ENCODE measurements at places on chromosomes 1 and 21.
A peak's percentile ranks its signal among the peaks of the same experiment; 100 is the strongest.

DNA sequence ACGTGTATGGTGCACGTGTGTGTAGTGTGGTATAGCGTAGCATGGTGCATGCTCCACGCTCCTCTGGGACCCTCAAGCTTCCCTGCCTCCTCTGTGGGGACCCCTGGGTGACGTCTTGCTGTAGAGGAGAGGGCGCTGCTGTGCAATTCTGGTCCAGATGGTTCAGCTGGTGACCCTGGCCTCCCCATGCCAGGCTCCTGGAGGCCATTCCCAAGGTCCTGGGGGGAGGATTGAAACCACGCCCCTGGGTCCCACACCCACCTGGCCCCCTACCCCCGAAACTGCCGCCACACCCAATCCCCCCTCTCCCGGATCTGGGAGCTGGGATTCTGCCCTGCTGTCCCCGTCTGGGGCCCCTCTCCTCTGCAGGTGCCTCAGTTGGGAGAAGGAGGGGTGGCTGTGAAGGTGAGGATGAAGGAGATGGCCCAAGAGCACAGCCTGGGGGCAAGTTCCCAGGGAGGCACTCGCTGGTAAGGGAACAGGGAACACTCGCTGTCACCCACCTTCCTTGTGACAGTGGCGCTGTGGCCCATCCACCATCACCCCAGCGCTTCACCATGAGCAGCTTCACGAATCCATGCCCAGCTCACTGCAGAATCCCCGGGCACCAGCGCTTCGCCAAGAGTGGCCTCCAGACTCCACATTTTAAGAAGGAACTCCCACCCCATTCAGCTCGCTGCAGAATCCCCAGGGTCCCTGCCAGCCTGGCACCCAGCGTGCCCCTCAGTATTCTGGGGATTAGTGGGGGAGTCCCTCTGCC is 38.0 kb downstream of the WDR4 start:
- DNase-seq: no peak

- no peak for DNase-seq
Observed at GRCh38 chr1:30599721-30600120, 123.7 kb downstream of the MATN1 start.

DNA sequence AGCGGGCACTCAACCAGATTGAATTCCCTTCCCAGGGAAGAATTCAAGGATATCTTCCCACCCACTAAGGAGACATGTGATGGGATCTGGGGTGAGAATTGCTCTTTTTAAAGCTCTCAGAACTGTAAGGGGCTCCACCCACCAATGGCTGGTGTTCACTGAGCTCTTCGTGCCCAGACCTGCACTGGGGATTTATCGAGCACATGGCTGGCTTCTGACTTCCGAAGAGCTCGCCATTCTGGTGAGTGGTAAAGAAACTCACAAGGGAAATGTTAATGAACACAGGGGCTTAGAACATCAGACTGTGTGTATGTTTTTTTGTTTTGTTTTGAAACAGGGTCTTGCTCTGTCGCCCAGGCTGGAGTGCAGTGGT is 9.8 kb downstream of the PADI3 start:
- DNase-seq: no peak

DNA sequence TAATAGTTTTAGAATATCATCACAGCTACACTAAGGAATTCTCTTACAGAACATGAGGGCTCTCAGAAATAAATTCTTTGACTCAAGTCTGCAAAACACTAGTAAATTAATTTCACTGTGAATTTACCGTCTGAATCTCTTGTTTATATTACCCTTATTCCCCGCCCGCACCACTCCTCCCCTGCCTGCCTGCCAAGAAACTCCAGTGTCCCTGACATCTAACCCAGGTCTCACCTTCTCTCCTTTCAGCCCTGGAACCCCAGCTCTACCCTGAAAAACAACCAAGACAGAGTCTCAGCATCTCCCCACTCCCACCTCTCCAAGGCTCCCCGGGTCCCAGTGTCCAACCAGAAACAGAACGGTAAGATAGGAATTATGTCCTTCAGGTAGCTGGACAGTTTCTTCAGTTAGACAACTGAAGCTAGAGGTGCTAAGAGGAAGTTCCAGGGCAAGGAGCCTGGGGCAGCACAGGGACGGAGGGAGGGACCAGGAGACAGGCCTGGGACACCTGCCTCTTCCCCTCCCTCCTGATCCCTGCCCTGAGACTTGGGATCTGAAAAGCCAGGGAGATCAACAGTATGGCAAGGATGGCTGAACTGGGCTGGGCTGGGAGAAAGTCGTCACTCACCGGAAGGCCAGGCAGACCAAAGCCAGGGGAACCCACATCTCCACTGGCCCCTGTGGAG is 15.4 kb downstream of the COL16A1 start:
- no peak for DNase-seq

DNA sequence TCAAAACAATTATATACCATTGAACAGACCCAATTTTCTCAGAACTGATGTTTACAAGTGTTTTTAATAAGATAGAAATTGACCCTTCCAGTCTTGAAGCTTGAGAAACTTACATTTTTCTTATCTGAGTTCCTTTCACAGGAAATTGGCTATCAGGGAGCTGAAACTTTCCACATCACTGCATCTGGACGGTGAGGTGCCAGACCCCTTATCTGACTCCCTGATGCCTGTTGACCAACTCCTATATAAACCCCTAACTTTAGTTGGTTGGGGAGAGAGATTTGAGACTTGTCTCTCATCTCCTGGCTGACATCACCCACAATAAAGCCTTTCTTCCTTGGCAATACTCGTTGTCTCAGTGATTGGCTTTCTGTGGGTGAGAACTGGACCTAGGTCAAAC is 31.4 kb downstream of the LACTBL1 start:
- no peak for DNase-seq

DNA sequence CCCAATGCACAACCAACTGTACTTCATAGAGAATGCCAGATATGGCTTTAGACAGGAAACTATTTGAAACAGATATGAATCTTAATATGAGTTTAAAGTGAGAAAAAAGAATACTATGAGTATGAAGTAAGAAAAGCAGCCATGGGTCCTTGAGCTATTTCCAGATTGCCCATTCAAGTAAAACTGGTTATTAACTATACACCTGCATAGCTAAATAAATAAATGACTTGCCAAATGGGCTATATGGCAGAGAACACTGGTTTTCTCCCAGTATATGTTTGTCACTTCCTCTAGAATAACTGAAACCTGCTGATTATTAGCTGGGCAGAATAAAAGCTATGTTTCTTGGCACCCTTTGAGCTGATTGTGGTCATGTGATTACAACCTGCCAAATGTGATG is 17.0 kb upstream of the CD1C start:
- DNase-seq: no peak

GRCh38 chr1:195939844-195940243 is 668.4 kb downstream of the KCNT2 start:
- DNase-seq: no peak

- DNase-seq: no peak
Observed at GRCh38 chr1:72846476-72847278, 564.3 kb upstream of the NEGR1 start.

- no peak for DNase-seq
Observed at GRCh38 chr1:58620259-58620658, 43.2 kb upstream of the TACSTD2 start.

GRCh38 chr21:35614396-35614921 is 445.9 kb downstream of the SETD4 start:
- no peak for DNase-seq

DNA sequence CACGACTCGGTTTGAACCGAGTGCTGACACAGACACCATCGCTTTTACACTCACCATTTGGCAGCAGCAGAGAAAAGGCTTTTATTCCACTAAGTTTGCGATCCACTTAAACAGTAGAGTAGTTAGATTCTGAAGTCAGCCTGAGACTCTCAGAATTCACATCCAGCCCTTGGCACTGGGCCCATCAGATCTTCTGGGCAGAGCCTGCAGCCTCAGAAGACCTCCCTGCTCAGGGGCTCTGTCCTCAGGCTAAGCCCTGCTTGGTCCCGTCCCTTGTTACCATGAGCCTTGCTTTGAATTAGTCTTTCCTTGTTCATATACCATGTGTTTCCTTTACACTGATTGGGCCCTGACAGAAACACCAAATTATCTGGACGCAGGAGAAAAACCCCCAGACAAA is 41.4 kb upstream of the AJAP1 start:
- no peak for DNase-seq

GRCh38 chr1:3551290-3551678 is 60.0 kb downstream of the MEGF6 start:
- DNase-seq: no peak

DNA sequence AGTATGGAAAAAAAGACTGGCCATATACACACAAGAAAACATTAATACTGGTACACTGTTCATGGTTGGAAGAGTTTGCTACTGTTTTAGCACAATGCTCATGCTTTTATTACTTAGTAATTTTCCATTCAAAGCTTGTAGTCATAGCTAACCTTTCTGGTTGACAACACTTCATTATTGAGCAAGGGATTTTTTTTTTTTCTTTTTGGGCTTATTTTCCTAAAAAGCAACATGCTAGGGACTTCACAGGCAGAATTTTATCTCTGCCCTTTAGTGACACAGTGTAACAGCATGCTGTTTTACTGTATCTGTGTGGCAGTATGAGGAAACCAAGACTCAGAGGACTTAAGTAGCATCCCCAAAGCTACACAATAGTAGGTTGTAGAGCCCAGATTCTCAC is 58.5 kb downstream of the FGGY start:
- DNase-seq: no peak

DNA sequence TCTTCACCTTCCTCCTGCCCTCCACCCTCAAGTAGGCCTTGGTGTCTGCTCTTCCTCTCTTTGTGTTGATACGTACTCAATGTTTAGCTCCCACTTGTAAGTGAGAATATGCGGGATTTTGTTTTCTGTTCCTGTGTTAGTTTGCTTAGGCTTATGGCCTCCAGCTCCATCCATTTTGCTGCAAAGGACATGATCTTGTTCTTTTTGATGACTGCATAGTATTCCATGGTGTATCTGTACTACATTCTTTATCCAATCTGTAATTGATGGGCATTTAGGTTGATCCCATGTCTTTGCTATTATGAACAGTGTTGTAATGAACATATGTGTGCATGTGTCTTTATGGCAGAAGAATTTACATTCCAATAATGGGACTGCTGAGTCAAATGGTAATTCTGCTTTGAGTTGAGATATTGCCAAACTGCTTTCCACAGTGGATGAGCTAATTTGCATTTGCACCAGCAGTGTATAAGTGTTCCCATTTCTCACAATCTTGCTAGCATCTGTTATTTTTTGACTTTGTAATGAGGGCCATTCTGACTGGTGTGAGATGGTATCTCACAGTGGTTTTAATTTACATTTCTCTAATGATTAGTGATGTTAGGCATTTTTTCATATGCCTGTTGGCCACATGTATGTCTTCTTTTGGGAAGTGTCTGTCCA is 272.7 kb downstream of the SDCCAG8 start:
- DNase-seq: no peak

DNA sequence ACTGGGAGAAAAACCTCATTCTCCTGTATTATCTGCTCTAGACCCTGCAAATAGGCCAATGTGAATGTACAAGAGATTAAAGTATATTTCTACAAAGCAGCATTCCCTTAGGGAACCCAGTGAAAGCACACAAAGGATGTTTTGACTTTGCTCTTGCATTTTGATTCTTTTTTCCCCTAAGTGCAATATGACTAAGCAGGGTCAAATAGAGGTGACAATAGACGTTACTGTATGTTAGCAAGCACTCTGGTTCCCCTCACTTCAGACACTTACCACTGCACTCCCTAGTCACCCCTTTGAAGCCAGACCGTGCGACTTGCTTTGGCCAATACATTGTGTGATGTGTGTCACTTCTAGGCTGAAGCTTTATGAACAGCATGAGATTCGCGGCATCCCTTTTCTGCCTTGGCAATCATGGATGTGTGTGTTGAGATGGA is 209.7 kb downstream of the RHOU start:
- DNase-seq: no peak

DNA sequence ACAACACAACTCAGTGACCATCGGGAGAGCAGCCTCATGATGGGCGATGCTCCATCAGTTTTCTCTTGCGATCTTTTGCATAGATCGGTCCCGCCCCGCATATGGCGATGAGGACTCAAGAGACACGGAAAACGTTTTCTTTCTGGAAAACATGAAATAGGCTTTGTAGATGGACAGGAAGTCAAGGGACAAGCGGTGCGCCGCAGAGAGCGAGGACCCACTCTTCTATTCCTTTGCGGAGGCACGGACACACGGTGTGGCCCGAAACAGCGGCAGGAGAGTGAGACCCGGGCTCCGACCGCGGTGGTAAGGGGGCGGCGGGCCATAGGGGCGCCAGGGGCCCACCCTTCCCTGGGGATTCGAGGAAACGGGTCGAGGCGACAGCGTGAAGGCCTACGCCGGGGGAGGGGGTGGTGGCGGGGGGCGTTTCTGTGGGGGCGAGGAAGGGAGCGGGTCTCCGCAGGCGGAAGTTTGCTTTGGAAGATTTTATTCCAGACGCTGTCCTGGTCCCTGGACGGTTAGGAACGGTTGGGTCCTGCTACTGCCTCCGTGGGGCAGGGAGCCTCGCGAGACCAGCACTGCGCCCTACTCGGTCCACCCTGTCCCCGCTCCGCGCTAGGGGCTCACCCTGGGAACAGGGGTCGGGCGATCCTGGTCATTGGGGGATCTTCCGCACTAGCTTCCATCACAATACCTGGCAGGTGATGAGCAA is 796 bp upstream of the TDRKH start:
- peak; percentile 10 for DNase-seq

- no peak for DNase-seq
Observed at GRCh38 chr1:188170935-188171334, 1342.2 kb downstream of the PLA2G4A start.

DNA sequence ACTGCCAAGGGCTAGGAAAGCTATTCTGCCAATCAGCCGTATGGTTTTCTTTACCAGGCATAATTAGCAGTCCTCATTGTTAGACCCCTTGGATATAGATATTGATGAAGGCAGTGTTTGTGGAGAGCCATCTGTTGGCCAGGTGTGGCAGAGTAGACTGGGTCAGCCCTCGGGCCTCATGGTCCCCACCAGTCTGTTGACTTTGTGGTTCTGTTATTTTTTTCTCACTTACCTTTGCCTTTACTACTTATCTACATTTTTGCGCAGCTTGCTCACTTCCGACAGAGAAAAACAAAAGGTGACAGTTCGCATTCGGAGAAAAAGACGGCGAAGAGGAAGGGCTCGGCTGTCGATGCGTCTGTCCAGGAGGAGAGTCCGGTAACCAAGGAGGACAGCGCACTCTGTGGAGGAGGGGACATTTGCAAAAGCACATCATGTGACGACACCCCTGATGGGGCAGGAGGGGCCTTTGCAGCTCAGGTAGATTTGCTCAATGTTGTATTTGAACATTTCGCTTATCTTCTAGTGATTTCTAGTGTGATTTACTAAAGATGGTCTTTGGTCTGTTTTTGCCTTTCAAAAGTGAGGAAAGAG is 2.3 kb downstream of the PCNT start:
- no peak for DNase-seq

- DNase-seq: no peak
Observed at GRCh38 chr1:93821423-93822144, 57.4 kb downstream of the DNTTIP2 start.

- peak; percentile 82 for DNase-seq
Observed at GRCh38 chr1:116168277-116169032, 57.3 kb downstream of the MAB21L3 start.

Data from T-helper 9 cell (primary cell).